Activated gamma-delta T cell (primary cell): ENCODE measurements at places on chromosomes 13 and 19.

DNA sequence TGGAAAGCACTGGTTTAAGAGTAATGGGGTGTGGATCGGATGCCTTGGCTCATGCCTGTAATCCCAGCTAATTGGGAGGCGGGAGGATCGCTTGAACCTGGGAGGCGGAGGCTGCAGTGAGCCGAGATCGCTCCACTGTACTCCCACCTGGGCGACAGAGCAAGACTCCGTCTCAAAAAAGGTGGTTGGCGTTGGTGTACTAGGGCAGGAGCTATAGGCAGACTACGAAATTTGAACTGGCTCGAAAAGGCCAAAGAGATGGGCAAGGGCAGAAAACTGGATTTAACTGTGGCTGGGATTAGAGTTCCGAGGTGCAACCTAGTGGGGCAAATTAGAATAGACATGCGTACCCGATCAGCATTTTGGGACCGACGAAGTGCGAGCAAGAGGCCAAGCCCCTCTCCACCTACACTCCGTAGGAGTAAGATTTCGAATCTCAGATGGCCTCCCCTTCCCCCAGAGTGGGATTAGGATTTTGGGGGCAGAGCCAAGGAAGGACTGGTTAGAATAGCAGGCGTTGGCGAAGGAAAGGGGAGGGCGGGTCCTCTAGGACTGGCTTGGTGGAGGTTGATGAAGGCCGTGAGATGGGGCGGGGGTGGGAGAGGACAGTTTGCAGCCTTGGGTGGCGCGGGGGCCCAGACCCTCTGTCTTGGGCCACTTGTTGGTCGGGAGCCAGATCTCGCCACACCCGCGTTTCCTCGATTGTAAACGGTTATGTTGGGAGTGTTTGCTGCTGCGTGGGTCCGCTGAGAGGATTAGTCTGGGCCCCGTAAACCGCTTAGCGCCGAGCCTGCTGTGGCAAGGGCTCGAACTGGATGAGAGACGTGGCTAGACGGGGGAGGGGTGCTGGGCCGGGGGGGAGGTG is 2.0 kb upstream of the INAFM1 start:
- no peak for DNase-seq

DNA sequence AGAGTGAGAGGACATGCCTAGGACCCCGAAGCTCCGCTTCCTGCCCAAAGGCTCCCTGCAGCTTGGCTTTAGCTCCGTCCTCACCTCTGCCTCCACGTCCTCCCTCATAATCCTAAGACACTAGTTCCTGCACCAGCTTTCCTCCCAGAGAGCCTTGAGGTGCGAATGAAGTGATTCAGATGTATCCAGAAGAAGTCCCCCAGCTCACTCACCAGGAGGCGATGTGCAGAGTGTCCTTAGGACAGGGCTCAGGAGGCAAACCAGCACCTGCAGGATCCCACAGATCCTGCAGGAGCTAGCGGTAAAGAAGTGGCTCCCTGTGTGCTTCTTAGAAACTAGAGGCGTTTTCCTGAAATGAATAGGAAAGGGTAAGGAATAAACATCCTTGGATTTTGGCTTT is 109.7 kb downstream of the HSPH1 start:
- no peak for DNase-seq

- DNase-seq, result no peak
Observed at GRCh38 chr13:99051768-99052455, 74.0 kb upstream of the DOCK9 start.

- DNase-seq, result no peak
Observed at GRCh38 chr13:64057372-64058020, 2641.8 kb upstream of the PCDH20 start.

GRCh38 chr13:107231944-107232343 is 664.0 kb upstream of the ARGLU1 start:
- no peak for DNase-seq

DNA sequence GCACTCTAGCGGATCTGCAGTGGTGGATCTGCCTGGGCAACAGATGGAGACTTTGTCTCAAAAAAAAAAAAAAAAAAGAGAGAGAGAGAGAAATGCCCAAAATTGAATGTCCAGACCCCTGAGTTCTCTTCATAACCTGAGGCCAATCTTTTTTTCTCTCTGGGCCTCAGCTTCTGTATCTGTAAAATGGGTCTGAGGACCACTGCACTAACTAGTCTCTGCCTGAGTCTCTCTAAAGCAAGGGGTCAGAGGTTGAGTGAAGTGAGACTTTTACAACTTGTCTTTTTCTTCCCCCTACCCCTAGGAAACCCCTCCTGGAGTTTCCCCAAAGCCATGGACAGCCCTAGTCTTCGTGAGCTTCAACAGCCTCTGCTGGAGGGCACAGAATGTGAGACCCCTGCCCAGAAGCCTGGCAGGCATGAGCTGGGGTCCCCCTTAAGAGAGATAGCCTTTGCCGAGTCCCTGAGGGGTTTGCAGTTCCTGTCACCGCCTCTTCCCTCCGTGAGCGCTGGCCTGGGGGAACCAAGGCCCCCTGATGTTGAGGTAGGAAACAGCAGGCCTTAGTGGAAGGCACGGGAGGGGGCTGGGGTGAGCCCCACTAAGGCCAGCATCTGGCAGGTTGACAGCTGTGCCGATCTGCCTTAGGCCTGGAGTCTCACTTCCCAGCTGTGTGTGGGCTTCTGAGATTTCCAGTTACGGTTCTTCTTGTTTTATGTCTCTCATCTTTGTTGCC is 1.8 kb downstream of the TMEM91 start:
- DNase-seq, result no peak

DNA sequence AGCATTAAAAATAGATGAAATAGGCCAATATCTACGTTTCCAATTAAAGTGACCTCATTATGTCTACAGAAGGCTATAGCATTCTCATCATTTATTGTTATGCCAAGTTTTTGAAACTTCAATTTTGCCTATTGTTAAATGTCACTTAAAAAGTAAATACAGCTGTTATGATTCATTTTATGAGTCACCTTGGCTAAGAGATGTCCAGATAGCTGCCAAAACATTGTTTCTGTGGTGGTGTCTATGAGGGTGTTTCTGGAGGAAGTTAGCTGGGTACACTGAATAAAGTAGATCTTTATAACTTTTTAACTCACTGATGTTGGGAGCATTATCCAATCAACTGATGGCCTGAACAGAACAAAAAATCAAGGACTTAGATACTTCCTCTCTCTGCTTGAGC is 1209.7 kb upstream of the PCDH9 start:
- DNase-seq, result no peak

DNA sequence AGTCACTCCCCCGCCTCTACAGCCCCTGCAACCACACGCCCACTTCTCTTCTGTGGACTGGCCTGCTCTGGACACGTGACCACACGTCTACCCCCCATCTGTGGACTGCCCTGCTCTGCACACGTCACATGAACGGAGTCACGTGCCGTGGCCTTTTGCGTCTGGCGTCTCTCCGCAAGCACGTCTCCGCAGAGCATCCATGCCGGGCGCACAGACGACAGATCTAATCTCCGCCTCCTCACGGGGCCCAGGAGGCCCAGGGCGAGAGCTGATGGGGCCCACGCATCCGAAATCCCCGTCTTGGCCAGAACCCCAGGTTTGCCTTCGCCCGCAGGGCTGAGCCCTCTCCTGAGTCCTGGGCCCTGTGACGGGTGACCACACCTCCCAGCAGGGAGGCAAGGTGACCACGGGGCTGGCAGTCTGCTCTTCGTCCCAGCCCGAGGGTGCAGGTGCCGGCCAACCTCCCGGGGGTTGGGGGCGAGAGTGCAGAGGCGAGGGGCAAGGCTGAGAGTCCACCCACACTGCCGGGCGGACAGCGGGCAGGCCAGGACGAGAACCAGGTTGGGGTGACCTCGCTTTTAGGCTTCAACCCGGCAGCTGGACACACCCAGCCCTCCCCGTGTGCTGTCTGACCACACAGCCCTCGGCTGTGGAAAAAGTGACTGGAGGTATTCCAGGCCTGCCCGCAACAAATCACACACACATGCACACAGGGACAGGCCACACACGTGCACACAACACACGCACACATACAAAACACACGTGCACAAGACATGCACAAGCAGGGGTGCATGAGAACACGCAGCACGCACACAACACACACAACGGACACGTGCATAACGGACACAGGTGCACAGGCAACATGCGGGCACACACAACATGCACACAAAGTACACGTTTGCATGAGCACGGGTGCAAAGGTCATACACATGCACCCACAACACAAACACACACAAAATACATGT is 3.9 kb downstream of the SBNO2 start:
- DNase-seq, result no peak

DNA sequence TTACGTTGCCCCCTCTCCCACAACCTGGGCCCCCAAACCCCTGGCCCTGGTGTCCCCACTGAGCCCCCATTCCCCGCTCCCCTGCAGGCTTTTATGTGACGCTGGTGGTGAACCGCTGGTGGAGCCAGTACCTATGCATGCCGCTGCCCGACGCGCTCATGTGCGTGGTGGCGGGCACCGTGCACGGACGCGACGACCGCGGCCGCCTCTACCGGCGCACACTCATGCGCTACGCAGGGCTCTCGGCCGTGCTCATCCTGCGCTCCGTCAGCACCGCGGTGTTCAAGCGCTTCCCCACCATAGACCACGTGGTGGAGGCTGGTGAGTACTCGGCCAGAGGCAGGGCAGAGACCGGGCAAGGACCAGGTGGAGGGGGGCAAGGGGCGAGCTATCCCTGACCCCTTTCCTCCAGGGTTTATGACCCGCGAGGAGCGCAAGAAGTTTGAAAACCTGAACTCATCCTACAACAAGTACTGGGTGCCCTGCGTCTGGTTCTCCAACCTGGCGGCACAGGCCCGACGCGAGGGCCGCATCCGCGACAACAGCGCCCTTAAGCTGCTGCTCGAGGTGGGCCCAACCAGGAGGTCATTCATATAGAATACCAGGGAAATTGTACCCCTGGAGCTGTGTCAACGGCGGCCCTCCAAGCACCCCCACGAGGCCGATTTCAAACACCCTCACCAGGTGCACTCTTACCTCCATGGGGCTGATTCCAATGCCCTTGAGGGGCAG is 3.0 kb downstream of the BEST2 start:
- DNase-seq, result no peak

GRCh38 chr19:1474011-1474764 is 4.8 kb downstream of the C19orf25 start:
- no peak for DNase-seq

GRCh38 chr13:109151696-109152095 is 522.3 kb downstream of the MYO16 start:
- DNase-seq, result no peak

- DNase-seq, result no peak
Observed at GRCh38 chr19:8611391-8611876, 919 bp upstream of the ADAMTS10 start.

GRCh38 chr13:104289400-104289799 is 1223.2 kb upstream of the SLC10A2 start:
- DNase-seq, result no peak

DNA sequence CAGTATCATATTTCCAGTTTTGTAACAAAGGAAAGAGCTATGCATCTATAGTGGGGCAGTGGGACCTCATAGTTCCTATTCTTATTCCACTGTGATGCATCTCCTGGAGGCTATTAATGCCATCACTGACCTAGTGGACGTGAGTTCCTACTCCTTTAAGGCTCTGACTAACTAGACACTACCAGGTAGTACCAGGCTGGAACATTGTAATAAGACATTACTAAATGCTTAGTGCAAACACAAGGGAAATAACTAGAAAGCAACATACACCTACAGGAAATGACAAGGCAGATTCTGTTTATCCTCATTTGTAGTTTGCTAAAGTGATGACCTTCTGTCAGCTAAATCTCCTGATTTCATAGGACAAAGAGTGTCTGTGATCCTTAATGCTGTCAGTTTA is 192.5 kb downstream of the POSTN start:
- no peak for DNase-seq

DNA sequence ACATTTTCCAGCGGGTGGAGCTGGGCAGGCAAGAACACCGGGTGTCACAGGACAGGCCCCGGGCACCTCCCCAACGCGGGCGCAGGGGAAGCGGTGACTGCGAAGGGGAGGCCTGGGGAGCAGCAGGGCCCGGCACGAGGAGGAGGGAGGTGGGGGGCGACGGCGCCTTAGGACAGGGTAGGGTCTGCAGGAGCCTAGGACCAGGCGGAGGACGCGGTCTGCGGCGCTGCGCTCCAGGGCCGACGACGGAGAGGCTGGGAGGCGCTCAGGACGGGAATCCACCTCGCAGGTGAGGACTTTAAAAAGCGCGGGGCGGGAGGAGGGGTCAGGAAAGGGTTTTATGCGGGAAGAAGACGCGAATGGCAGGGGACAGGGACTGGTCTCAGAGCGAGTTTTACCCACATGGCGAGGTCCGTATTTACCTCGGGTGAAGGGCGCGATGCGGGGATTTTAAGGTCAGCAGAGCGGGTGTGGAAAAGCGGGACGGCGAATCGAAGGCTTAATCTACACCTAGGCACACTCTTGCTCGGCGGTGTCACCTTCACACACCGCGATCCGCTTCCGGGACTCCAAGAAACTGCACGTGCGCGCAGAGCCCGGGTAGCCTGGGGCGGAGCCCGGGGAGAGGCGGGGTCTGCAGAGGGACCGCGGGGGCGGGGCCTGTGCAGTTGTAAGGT is 13.5 kb downstream of the ERVV-2 start:
- no peak for DNase-seq

DNA sequence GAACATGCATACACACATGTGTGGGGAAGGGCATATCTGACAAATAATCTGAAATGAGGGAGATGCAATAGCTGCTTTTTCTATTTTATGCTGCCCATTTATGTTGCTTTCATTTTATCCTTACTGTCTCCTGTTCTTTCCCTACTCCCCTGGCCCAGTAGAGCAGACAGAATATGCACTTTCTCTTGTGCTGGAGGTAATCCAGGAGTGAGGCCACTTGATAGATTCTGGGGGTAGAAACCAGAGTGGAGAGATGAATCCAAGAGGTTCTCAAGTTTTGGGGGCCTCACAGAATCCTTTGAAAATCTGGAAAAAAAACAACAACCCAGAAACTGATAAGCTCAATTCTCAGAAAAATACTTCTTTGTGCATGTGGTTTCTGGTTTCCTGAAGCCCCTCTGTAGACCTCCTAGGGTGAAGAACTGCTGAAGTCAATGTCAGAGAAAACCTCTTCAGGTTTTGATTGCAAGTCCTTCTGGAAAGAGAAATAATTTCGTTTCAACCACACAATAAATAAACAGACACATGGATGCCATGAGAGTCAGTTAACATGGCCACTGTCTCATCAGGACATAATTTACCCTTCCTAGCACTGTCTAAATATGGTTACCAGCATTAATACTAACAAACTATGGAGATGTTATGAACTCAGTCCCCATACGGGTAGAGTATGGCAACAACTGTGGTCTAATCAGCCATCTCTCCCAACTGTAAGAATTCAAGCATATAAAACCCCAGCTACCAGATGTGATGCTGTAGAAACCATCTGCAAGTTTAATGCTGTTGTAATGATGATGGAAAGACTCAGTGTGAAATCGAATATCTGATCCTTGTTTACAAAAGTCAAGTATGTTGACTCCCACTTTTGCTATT is 355.6 kb downstream of the SLC7A1 start:
- no peak for DNase-seq

- DNase-seq, result no peak
Observed at GRCh38 chr13:99265821-99266426, 7.7 kb upstream of the GPR18 start.

- no peak for DNase-seq
Observed at GRCh38 chr13:99227909-99228688, 27.4 kb downstream of the UBAC2 start.

- DNase-seq, result no peak
Observed at GRCh38 chr13:102869948-102870676, 24.3 kb downstream of the ERCC5 start.
